ENCODE measurements at places on chromosomes 6 and 20. TPM values are rescaled to one million over a fixed set of nuclear protein-coding genes. Genes with fewer than 3 reads are reported as not detected.

GRCh38 chr6:80728101-80728750 lies 621.8 kb downstream of the BCKDHB start:
- no peak for DNase-seq

GRCh38 chr20:58244517-58245030 lies 16.1 kb upstream of the ANKRD60 start:
- DNase-seq = no peak

- DNase-seq = peak; percentile 86
Observed at GRCh38 chr6:29723262-29723665, at the start of gene HLA-F. HLA-F (plus strand) TSS chr6:29723434; CDS start chr6:29723464, 30 bp downstream.

DNA sequence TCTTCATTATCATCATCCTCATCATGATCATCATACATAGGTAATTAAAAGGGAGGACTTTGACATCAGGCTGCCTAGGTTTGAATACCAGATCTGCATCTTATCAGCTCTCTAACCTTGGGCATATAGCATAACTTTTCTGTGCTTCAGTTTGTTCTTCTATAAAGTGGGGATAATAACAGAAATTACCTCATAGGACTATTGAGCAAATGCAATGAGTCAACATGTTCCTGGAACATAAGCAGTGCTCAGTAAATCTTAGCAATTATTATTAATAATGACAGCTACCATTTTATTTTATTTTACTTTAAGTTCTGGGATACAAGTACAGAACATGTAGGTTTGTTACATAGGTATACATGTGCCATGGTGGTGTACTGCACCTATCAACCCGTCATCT lies 7.2 kb downstream of the C20orf202 start:
- no peak for DNase-seq

The PDE10A gene
- 0.32 TPM for total RNA-seq

The BFSP1 gene
- total RNA-seq = 37.0 TPM

GRCh38 chr6:46012834-46013233 lies 2.8 kb downstream of the CLIC5 start:
- DNase-seq = no peak

DNA sequence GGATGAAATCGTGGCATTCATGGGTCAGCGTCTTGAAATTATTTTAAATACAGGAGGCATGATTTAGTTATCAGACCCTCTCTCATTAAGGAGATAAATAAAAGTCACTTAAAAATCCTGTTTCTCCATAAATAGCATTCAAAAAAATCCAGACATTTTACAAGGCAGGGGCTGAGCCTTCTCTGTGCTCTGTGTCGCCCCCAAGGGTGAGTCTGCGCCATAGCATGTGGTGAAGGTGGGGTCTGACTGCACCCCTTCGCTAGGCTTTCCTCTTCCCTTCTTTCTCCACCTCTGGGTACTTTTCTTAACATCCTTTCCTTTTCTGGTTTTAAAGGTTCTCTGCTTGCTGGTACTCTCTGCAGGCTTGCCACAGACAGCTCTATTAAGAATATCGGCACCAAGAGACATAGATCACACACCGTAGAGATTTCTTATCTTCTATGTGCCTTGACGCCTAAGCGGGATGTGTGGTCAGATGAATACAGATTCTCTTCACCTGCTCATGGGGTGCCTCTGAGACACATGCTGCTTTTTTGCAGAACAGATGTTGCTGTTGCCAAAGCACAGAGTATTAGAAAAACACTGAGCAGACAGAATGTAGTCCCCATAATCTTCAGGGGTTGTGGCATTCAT lies 20.1 kb upstream of the FAM209A start:
- no peak for DNase-seq

DNA sequence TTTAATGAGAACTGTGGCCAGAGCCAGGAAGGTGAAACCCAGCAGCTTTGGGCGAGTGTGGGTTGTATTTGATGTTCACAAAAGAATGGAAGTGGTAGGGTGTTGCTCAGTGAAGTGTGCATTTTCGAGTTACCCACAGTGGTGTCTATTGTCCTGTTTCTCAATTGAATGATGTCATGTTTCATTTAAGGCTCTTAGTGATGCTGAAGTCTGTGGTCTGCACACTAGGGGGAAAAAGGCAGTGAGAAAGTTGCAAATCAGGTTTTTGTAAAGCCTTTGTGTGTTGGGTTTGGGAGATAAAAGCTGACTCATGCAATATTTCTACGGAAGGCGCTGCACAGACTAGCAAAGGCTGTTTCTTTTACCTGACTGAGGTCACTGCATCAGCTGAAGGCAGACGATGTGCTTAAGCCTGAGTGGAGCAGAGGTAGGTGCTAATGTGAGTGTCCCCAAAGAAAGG lies 121.1 kb downstream of the PLEKHG1 start:
- DNase-seq = peak; percentile 50

All from Caki2 (cell line).